ENCODE measurements at places on chromosomes 2 and 18.
A peak's percentile ranks its signal among the peaks of the same experiment; 100 is the strongest.

DNA sequence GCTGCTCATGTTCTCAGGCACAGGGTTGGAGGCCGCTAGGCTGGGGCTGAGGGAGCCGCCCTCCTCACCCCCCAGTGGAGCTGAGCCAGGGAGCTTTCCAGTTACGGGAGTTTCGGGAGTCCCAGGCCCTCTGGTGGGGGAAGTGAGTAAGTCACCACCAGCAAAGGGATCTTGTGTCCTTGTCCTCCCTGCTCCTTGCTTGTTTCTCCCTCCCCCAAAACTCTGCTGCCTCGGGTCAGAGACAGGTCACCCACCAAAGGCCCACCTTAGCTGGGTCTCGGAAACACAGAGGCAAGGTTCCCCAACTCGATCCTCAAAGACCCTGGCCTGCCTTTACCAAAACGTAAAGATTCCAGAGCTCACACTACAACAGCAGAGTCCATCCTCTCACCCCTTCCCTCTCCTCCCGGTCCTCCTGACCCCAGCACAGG is 60.5 kb upstream of the POMC start:
- DNase-seq, result peak; percentile 91

DNA sequence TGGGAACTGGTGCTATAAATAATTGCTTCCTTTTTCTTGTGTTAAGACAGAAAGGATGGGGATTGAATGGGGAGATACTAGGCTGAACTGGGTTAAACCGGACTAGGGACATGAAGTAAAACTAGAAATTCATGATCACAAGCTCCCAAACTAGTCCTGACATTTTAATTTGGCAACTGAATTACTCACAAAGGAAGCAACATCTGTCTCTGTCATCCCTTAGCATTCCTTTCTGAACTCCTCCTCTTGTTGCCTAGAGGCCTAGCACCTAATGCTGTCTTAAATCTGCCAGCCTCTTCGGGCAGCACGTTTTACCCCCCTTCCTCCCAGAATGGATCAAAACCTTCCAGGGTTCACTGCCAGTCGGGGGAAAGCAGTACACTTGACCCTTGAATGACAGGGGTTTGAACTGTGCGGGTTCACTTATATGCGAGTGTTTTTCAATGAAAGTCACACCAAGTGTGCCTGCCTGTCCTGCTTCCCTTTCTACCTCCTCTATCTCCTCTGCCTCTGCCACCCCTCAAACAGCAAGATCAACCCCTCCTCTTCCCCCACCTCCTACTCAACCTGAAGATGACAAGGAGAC is 8.2 kb downstream of the KCTD1 start:
- no peak for DNase-seq

GRCh38 chr2:31219131-31219969 is 2.0 kb upstream of the CAPN14 start:
- no peak for DNase-seq

GRCh38 chr2:106358081-106358480 is 110.1 kb downstream of the RGPD3 start:
- peak; percentile 6 for DNase-seq

GRCh38 chr18:11760498-11761167 is 71.6 kb downstream of the GNAL start:
- DNase-seq, result no peak

DNA sequence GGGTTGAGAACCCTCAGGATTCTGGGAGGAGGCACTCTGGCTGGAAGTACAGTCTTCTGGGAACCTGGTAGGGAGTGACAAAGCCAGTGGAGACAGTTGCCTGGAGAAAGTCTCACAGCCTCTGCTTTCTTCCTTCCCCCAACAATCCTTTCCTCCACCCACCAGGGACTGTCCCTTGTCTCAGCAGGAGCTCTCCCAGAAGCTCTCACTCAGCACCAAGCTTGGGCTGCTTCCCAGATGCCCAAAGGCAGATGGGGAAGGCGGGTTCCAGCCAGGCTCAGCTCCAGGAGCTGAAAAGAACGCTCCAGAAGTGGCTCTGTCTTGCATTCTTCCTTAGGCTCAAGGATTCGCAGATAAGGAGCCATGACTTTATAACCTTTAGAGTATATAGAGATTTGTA is 7.6 kb upstream of the NAGK start:
- no peak for DNase-seq

DNA sequence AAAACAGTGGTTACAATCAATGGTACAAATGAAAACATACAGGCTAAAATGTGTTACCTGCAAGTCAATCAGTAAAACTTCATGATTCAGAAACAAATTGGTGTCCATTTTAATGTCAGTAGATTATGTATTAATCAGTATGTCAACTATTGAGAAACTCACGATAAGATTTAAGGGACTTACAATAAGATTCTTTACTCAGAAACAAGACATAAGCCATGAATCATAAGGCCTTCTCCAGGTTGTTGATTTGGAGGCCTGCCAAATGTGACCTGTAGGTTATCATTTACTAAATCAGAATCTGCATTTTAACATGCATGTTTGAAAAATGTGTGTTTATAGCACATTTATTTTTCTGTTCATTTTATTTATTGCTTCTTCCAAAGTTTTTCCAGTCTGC is 623.1 kb downstream of the CCDC85A start:
- no peak for DNase-seq

- no peak for DNase-seq
These were observed 9.0 kb upstream of the BOD1L2 start for GRCh38 chr18:57137847-57138246.

- no peak for DNase-seq
These were observed 190.9 kb downstream of the EIPR1 start for GRCh38 chr2:3186766-3187165.

DNA sequence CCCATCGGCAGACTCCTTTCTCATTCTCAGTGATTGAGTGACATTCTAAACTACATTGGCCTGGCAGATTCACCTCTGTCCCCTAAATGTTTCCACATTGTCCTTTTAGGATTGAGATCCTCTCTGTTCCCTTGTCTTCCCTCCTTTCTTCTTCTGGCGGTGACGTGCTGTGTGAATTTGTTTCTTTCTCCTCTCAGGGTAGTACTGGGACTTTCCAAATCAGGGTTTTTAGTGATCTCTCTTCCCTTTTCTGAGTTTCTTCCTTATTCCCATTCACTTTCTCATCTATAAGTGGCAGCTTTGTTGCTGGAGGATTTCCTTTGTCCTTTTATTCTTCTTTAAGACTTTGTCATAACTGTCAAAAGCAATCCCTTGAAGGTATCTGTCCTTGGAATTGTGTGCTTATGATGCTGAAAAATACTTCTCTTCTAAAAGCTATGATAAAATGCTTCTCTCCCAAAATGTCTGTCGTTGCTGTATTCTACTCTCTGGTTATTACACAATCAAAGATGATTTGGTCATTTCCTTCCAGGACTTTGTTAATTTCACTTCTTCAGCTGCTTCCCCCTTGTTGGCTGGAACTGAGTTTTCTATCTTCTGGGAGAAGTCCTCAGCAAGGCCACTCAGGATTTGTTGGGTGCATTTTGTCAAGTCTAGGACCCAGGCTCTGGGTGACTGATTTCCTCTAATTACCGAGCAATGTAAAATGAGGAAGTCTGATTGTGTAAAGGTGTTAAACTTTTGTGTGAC is 4.9 kb upstream of the IL1B start:
- no peak for DNase-seq

- DNase-seq, result no peak
These were observed 19.8 kb downstream of the ABHD3 start for GRCh38 chr18:21684731-21685130.

DNA sequence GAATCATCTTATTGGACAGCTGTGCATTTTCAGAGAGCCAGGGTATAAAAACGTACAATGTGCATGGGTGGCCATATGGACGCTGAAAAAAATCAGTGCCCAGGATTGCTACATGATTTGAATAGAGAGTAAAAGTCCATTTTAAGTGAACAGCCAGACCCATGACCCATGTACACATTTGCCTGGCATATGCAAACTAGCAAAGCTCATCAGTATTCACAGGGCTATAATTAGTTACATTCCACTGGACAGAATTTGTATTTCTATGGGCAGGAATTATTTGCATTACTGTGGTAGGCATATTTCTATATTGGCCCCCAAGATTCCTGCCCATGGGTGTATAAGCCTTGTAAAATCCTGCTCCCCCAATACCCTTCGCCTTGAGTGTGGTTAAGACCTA is 78.8 kb downstream of the PTH2R start:
- DNase-seq, result no peak

- no peak for DNase-seq
These were observed 13.7 kb downstream of the SOS1 start for GRCh38 chr2:39107156-39107555.

- DNase-seq, result no peak
These were observed 53.2 kb downstream of the SFXN5 start for GRCh38 chr2:73018188-73018825.

GRCh38 chr2:2740238-2740775 is 409.2 kb upstream of the MYT1L start:
- no peak for DNase-seq

- DNase-seq, result no peak
These were observed 289.3 kb upstream of the TNP1 start for GRCh38 chr2:217149087-217149660.

GRCh38 chr2:238897122-238897880 is 49.4 kb downstream of the TWIST2 start:
- peak; percentile 48 for DNase-seq

- no peak for DNase-seq
These were observed 87.4 kb upstream of the SERPINE2 start for GRCh38 chr2:224126440-224126839.

GRCh38 chr18:62366992-62367391 is 41.9 kb downstream of the TNFRSF11A start:
- no peak for DNase-seq

GRCh38 chr2:239756790-239757760 is 268.1 kb downstream of the NDUFA10 start:
- no peak for DNase-seq

DNA sequence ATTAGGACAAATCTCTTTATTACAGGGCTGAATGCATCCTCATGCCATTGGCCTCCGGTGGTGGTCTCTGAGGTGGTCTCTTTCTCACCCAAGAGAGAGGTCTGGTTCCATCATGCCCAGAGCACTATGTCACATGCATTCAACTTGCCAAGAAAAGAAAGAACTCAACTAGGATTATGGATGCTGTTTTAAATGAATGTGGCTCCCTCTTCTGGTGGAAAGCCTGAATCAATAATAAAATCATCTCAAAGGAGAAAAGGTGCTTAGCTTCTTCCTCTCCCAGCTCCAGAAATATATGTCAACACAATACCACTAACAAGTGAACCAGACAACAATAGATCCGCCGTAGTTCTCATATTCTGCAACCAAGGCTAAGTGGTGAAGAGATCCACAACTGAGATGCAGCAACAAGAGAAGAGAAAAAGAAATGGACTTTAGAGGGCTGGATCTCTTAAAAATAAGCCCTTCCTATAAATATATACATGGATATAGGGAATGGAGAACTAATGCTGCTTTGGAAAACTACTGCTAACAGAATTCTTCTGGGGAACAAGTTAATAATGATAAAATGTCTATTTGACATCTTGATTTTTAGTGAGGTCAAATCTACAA is 396.8 kb downstream of the NCKAP5 start:
- DNase-seq, result peak; percentile 91

DNA sequence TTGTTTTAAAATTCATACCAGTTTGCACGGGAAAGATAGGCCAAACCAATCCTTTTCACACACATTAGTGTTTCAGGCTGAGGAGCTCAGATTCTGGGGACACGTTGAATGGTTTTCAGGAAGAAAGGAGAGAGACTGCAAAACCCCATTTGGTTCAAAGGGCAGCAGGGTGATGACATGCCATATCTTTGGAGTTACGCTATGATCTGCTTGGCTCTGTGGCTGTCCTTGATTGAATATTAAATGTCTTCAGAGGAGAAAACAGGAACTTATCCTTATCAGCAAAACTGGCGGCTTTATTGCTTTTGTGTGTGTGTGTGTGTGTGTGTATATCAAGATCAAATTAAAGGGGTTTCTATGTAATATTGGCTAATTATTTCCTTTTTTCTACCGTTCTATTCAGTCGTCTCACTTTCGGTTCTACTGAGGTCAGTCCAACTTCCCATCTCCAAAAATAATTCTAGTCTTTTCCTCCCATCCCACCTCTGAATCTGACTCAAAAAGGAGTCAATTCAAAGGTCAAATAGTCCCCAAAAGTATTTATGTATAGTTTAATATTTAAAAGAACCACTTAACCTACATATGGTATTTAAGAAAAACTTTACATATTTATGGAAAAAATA is 292.9 kb upstream of the CCDC68 start:
- no peak for DNase-seq

DNA sequence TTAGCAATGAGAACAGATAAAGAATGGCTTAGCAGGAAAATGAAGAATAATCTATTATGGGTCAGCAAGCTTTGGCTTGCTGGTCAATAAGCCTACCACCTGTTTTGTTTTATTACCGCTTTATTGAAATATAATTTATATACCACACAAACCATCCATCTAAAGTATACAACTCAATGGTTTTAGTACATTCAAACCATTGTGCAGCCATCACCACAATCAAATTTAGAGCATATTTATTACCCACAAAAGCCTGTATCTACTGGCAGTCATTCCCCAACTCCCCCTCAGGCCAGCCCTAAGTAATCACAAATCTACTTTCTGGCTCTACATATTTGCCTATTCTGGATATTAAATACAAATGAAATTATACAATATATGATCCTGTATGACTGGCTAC is 17.2 kb downstream of the PPP3R1 start:
- no peak for DNase-seq

DNA sequence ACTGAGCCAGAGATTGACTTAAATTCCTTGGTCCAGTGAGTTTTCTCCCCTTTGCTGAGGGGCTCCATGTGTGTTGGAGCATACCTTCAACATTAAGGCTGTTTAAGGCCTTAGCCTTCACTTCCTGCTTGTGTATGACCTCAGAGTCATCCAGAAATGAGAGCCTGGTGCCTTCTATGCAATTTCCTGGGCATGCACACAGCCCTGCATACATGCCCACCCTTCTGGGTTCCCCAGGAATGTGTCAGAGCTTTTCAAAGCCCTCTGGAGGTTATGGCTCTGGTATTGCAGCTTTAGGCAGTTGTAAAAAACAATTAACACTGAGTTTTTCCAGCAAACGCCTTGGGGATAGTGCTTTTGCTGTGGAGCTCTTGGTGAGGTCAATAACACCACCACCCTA is 16.7 kb downstream of the IL1R1 start:
- no peak for DNase-seq

- no peak for DNase-seq
These were observed 26.9 kb downstream of the STAT1 start for GRCh38 chr2:190987116-190987515.

DNA sequence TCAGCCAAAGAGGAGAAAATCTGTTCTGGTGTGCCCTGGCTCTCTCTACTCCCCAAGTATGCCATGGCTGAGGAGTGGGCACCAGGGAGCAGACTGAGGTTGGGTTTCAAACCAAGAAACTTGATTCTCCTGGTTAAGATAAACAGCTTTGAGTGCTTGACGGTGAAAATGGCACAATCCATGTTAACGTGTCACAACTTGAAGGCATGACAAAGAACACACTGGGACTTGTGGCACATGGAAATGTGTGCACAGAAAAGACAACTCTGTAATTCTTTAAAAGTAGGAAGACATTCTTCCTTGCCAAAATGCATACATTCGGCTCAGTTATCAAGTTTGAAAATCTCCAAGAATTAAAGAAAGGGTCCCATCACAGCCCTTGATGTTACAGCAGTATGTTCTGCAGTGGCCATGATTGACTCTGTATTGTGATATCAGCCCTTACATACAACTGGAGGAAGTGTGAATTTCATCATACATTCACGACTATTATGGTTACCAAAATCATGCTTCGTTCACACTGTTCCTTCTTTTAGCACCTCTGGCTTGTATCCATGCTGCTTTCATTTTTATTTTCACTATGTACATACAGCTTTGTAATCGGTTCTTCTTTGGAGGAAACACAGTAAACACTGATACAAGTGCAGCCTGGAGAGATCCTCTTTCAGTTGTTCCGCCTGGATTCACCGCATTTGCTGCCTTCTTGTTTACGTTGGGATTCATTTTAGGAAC is 15.6 kb upstream of the ACTG2 start:
- DNase-seq, result peak; percentile 18

- no peak for DNase-seq
These were observed 1234.0 kb upstream of the ZEB2 start for GRCh38 chr2:145753966-145754365.
